CD4-positive, alpha-beta T cell treated with Interleukin-12 subunit alpha and Interleukin-12 subunit beta, for 1 hour (primary cell): ENCODE measurements at places on chromosomes 11 and 22.

DNA sequence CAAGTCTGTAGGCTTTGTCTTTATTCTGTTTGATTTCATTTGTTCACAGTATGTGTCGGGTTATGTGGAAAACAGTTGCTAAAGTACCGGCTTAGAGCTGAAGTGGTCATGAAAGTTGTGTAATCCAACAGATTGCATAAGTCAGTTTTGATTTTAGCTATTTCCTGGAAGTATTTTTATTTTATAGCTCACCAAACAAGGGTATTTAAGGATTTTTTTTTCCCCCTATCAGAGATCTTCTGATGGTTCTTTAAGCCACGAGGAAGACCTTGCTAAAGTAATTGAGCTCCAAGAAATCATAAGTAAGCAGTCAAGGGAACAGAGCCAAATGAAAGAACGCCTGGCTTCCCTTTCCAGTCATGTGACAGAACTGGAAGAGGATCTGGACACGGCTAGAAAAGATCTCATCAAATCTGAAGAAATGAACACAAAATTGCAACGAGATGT lies 55.9 kb downstream of the PPFIA1 start:
- no peak for DNase-seq

GRCh38 chr11:110329445-110329844 lies 33.0 kb upstream of the RDX start:
- no peak for DNase-seq

- no peak for DNase-seq
These were observed 16.0 kb downstream of the MRTFA start for GRCh38 chr22:40620464-40621046.

GRCh38 chr11:29328961-29329441 lies 687.8 kb downstream of the KCNA4 start:
- DNase-seq, result no peak

- DNase-seq, result no peak
These were observed 22.2 kb downstream of the NUP50 start for GRCh38 chr22:45185718-45186514.

DNA sequence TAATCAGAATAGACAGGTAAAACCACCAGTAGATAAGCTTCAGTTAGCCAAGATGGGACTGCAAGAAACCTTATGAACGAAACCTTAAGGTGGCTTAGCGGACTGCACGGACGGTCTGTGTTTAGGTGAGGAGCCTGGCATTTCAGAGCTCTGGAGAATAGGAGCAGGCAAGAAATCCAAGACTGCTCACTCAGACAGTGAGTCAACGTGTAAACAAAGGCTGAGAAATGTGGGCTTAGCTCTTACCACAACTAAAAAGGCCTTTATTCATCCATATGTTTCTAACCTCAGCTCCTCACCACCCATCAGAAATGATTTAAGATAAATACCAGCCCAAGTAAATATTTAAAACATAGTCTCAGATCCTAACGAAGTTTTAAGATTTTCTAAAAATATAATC lies 657.7 kb downstream of the OPCML start:
- DNase-seq, result no peak

GRCh38 chr11:41716862-41717261 lies 257.4 kb upstream of the LRRC4C start:
- DNase-seq, result no peak

DNA sequence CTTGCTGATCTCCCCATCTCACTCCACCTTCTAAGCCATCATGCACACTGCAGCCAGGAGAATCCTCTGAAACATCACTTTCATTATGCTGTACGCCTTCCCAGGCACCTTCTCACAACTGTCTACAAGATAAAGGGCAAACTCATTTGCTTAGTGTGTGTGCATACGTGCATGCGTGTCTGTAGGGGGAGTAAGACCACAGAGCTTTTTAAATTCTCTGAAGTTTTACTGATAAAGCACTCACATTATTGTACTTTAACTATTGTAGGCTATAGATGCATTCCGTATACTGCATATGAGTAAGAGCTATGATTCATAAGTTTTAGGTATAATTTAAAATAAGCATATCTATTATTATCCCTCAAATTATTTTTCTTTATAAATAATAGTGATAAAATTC lies 15.3 kb upstream of the ANKK1 start:
- no peak for DNase-seq

GRCh38 chr22:44519886-44520285 lies 21.9 kb upstream of the RTL6 start:
- no peak for DNase-seq

DNA sequence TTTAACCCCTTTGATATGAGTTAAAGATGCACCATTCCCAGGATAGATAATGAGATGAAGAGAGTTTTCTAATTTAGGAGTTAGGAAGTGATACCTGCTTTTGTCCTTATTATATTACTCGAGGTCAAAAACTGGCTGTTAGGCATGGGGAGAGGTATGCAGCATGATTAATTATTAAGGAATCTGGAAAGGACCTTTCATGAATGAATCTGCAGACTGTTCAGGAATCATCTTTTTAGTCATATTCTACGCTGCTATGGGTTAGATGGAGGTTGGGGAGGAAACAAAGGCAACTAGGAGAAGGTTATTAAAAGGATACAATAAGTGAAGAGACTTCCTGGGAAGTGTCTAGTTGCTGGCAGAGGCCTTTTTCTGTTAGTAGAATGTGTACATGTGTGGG lies 492.4 kb upstream of the CCDC90B start:
- no peak for DNase-seq

DNA sequence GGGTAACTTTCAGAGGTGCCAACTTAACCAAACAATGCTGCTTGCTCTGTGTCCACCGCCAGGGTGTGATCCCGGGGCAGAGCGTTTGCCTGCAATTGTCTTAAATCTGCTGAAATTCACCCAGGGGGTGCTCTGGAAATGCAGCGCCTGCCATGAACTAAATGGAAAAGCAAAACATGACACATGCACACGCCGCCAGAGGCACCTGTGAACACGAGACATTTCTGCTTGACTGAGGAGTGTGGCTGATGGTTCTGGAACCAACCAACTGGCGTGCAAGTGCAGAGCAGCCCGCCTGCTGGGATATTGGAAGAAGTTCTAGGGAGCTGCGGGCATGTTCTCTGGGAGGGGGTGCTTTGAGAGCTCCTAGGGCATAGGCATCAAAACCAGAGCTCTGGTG lies 30.4 kb downstream of the DSCAML1 start:
- DNase-seq, result no peak

GRCh38 chr11:46560300-46560991 lies 33.4 kb downstream of the AMBRA1 start:
- DNase-seq, result peak; percentile 49

GRCh38 chr11:112903340-112903739 lies 57.9 kb upstream of the NCAM1 start:
- no peak for DNase-seq

DNA sequence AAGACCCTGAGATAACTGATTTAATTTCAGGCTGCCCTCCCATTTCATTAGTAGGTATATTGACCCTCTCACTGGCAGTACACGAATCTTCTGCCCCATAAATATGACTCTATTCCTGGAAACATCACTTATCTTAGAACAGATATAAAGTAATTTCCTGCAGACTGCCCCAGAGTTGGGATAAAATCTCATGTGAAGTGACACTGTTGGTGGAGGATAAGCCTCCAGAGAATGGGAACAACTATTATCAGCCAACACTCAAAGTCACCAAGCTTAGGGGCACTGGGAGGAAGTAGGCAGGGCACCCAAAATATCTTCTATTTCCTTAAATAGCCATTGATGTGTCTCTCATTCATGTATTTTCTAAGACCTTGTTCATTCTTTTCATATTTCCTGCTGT lies 8.2 kb downstream of the OR51B5 start:
- DNase-seq, result no peak

- DNase-seq, result no peak
These were observed 19.3 kb upstream of the EHF start for GRCh38 chr11:34601609-34602008.

- DNase-seq, result no peak
These were observed 847.1 kb downstream of the OPCML start for GRCh38 chr11:132685174-132685611.

- peak; percentile 70 for DNase-seq
These were observed at the start of gene NCR3LG1 for GRCh38 chr11:17351510-17352176. Gene NCR3LG1, plus strand, starts transcription at chr11:17351800. Its CDS starts 170 bp downstream, at chr11:17351970.

- no peak for DNase-seq
These were observed 2.5 kb downstream of the BDNF start for GRCh38 chr11:27697679-27698275.

DNA sequence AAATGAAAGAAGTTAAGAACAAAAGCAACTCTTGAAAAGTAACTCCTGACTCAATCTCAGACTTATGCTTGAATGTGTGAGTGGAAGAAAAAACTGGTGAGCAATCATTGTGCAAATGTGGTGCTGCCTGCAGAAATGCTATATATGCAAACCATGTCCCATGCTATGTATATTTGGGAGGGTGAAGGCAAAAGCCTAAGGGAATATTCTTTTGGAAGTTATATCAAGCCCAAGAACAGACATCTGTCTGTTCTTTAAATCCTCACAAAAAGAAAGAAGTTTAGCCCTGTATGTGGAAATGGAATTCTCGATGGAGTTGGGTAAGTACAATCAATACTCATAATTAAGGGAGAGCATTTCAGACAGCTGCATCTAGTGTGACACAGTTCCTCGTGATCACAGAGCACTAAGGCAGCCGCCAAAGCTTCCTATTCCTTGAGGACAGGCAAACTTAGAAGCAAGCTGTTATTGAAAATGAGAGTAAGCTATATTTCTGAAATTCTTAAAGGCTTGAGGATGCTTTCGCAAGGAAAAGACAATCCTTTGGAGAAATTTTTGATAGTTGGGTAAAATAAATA lies 406.5 kb upstream of the CHORDC1 start:
- no peak for DNase-seq

- no peak for DNase-seq
These were observed 42.5 kb downstream of the CABIN1 start for GRCh38 chr22:24053481-24054226.

DNA sequence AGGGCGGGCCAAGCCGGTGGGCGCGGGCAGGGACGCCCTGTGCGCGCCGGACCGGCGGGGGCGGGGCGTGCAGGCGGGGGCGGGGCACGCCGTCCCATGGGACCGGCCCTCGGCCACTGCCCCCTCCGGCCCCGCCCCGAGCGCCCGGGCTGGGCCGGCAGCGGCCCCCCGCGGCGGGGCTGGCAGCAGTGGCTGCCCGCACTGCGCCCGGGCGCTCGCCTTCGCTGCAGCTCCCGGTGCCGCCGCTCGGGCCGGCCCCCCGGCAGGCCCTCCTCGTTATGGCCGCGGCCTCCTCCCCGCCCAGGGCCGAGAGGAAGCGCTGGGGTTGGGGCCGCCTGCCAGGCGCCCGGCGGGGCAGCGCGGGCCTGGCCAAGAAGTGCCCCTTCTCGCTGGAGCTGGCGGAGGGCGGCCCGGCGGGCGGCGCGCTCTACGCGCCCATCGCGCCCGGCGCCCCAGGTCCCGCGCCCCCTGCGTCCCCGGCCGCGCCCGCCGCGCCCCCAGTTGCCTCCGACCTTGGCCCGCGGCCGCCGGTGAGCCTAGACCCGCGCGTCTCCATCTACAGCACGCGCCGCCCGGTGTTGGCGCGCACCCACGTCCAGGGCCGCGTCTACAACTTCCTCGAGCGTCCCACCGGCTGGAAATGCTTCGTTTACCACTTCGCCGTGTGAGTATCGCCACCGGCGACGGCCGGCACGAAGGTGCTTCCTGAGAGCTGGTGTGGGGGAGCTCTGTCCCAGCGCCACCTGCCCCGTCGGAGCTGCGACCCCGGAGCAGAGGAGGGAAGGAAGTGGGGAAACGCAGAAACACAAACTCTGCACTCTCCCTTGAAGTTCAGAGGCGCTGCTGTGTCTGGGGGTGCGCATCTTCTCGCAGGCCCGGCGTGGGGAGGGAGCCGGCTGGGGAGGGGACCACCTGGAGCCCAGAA lies at the start of gene KCNQ1:
Gene KCNQ1, plus strand, starts transcription at position 188 of the 925 bp plus-strand sequence. Its CDS starts 91 bp downstream, at position 279.
- peak; percentile 67 for DNase-seq

DNA sequence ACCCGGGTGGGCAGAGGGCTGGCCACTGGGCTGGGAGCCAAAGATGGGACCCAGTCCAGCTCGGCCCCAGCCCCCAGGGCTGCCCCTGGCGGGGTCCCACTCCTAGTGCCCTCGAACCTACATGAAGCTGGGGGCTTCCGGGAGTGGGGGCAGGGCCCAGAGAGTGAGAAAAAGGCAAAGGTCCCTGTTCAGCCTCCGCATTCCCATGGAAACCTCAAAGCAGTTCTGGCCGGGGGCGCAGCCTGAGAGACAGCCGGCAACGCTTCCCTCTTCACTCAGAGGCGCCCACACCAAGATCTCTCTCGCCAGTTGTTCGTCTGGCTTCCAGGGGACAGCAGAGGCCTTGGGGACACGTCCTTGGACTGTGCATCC lies 22.4 kb upstream of the ARHGAP8 start:
- DNase-seq, result no peak

DNA sequence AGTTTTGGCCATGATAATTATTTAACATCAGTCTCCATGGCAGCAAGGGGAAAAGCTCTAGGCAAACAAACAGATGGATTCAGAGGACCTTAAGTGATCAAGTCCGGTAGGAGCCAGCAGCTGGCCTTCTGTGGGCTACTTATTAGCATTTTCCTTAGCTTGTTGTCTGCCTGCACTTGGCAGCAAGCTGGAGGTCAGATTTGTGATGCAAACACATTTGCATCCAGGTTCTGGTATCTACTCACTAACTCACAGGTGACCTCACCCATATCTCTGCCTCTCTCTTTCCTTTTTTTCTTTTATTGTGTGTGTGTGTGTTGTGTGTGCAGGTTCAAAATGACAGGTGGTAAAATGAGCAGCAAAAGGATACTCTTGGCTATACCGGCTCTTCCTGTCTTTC lies 32.3 kb downstream of the ARHGAP42 start:
- DNase-seq, result no peak

DNA sequence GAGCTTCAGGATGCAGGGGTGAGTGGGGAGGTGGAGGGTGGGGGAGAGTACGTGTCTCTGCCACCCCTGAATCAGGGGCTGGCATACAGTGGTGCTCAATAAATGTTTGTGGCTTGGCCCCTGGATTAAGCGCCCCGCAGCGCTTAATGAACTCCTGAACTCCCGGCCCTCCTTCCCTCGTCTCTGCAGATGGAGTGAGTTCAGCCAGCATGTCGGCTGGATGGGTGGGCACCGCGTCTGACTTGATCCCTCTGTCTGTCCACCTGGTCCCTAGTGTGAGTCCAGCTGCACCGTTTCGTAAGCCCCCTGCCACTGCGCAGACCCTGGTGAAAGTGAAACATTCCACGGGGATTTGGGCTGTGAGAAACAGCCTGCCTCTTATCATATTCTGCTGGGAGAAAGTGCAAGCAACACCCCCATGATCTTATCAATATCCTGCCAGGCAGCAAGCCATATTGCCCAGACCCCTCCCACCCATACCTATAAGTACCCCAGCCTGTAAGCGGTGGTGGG lies 12.0 kb upstream of the MRGPRD start:
- DNase-seq, result no peak

- DNase-seq, result no peak
These were observed 345.3 kb upstream of the NCAM1 start for GRCh38 chr11:112615891-112616290.

- no peak for DNase-seq
These were observed 17.0 kb upstream of the MMP12 start for GRCh38 chr11:102891736-102892135.

DNA sequence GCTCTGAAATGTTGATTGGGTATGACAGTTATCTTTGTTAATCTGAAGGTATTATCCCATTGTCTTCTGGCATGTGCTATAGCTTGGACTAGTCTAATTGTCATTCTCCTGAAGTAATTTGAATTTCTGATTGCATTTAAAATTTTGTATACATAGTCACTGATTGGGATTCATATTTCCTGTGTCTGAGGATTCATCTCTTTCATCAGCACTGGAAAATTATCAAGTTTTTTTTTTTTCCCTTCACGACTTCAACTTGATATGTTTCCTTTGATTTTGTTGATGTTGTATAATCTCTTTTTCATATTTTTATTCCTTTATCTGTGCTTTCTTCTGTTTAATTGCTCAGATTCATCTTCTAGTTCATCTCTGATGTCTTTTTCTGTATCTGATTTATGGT lies 104.1 kb downstream of the DDX10 start:
- DNase-seq, result no peak
